COR-L47 (cell line): ENCODE measurements at places on chromosomes 3 and 15.
A peak's percentile ranks its signal among the peaks of the same experiment; 100 is the strongest.

DNA sequence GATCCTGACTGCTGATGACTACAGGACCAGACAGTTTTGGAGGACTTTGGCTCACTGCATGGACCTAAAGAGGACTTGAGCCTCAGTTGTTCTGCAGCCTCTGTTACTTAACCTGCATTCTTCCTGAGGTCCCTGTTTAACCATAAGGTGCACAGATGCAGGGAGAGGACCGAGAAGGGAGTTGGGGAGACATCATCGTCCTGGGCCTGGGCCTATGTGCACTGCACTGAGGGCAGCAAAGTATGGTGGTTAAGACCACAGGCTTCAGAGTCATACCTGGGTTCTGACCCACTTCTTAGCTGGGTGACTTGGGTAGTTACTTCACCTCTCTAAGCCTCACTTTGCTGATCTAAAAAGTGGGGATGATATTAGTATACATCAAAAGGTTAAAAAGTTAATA lies 21.9 kb downstream of the KY start:
- DNase-seq, result no peak

DNA sequence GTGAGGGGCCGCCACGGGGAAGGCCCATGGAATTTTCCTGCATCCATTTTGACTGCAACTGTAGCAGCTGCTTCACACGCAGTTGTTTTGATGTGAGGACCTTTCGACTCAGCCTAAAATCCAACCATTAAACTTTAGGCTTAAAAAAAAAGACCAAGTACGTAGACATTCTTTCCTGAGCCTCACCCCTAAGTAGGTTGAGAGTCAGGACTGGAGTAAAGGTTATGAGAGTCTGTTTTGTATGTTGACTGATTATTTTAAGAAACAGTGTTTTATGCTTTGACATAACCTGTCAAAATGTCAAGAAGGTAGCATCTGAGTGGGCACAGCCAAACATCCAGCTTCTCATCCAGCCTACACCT lies 45.7 kb upstream of the AMOTL2 start:
- DNase-seq, result no peak

DNA sequence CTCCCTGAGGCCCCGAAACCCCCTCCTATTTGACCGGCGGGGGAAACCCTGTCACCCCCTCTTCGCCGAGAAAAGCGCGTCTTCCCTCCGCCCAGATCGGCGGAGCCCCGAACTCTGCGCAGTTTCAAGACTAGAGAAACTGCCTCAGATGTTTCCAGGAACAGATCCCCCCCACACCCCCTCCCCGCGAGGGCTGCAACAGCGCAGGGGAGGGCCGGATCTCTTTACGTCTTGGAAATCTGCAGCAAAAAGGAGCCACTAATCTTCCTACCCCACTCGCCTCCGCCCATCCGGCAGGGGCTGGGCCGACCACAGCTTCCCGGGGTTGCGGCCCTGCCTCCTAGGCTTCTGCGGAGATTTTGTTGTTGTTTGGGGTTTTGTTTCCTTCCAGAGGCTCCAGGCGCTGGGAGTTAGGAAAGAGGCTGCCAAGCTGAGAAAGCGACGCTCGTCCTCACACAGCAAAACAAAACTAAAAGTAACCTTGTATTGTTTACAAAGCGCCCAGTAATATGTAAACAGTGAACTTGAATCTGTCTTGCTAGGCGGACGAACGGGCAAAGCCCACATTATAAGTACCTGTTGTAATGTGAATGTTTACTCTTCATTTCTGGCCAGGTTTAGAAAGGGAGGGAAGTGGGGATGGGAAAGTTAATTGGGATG lies 2.2 kb downstream of the FOXB1 start:
- DNase-seq, result peak; percentile 58

- no peak for DNase-seq
Measured at GRCh38 chr3:43776101-43776500, 85.4 kb downstream of the ABHD5 start.

DNA sequence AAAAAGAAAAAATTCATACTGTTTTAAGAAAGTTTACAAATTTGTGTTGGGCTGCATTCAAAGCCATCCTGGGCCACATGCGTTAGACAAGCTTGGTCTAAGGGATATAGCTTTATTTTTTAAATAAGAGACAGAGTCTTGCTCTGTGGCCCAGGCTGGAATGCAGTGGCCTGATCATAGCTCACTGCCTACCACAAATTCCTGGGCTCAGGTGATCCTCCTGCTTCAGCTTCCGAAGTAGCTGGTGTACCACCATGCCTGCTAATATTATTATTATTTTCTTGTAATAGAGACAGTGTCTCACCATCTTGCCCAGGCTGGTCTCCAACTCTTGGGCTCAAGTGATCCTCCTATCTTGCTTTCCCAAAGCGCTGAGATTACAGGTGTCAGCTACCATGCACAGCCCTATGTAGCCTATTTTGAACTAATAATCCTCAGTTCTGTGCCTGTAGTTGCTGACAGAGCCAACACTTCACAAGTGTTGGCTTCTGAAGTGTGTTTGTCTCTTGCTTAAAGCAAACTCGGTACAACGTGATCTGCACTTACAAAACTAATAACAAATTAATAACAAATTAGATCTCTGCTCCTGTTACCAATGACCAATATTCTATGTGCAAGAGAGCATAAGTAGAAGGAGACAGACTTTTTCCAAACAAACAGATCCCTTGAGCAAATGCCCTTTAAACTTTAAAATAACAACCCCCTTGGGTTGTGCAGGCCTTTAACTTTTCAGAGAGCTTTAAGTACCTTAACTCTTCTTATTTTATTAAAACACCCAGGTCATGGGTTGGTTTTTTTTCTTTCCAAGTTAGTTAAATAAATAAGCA lies 135.2 kb downstream of the VGLL4 start:
- no peak for DNase-seq

GRCh38 chr3:4954256-4955000 lies 24.8 kb upstream of the BHLHE40 start:
- DNase-seq, result no peak
